Midbrain (tissue), 1 donor: ENCODE measurements at places on chromosomes 2 and 18.

DNA sequence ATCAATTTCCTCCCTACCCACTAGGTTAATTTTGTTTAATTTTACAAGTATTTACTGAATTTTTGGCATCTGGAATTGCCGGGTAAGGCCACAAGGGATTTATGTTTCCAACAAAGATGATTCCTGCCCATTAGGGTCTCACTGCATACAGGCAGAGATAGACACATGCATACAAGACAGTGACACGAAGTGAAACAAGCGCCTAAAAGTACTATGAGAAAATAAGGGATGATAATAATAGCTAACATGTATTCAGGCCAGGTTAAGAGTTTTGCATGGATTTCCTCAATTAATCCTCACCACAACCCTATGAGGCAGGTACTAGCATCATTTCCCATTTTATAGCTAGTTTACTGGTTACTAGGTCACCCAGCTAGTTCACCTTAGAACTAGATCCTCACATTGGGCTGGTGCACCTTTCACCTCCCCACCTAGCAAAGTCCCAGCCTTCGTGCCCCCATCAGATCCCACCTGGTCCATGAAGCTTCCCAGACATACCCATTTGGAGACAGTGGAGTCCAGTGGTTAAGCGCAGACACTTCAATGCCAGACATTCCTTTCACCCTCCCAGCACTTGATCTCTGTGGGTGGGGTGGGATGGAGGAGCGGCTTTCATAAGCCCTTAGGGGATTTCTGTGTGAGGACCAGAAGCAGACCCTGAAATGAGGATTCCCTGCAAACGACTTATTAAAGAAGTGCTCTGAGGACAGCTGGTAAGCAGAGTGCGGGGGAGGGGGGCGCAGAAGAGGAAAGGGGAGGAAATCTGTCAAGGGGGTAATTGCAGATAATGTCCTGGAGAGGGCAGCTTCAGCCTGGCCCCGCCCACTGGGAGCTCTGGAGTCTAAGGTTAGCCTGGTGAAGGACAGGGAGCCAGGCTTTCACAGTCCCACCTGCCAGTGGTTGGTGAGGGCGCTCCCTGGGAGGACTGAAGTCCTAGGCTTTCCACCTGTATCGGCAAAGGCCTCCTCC lies 5.8 kb upstream of the DGUOK start:
- no peak for DNase-seq

- no peak for DNase-seq
These were observed 51.4 kb downstream of the DCDC2C start for GRCh38 chr2:3754795-3755194.

DNA sequence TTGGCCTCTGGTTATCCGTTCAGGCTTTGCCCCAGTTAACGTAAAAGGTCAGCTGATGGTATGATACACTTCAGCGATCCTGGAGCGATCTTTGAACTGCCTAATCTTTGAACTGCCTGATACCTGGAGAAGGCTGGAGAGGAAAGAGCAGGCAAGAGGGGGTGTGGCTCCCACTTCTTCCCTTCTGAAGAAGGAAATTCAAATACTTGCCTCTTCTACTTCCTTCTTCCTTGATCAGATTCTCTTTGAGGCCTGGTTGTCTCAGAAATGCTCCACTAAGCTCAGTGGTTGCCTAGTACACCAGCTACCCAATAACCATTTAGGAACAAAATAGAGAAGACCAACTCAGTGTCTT lies 619 bp downstream of the GALM start:
- DNase-seq: no peak

DNA sequence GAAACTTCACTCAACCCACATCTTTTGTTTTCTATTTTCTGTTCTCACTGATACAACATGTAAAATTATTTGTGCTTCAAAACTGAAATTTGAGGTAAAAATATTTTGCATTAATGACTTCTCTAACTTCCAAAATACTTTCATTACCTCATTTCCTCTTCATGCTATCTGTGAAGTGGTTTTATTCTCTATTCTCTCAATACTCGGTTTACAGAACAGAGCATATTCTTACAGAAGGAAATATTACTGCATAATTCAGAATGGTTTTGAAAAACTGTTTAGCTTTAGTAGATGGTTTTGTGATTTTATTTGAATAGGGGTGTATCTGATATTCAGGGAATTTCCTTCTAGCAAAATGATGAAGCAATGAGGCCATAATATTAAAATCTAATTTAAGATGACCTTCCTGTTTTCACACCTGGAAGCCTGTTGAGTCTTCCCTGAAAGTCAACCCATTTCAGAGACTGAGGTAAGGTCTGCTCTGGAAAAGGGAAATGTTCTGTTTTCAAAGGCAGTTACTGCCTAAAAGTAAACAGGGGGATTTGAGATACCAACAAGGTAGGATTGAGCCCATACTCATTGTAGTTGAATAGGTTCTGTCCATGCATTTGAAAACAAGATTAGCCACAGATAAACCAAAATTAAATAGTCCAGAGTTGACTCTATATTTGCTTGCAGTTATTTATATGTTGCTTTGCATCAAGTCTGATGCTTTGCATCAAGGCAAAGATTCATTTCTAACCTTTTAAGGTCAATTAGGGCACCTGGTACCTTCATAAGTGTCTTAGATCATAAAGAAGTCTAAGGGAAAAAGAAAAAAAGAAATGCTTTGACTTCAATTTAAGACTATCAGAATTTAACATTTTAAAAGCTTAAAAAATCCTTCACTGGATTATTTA lies 50.8 kb upstream of the PEX13 start:
- DNase-seq: no peak

DNA sequence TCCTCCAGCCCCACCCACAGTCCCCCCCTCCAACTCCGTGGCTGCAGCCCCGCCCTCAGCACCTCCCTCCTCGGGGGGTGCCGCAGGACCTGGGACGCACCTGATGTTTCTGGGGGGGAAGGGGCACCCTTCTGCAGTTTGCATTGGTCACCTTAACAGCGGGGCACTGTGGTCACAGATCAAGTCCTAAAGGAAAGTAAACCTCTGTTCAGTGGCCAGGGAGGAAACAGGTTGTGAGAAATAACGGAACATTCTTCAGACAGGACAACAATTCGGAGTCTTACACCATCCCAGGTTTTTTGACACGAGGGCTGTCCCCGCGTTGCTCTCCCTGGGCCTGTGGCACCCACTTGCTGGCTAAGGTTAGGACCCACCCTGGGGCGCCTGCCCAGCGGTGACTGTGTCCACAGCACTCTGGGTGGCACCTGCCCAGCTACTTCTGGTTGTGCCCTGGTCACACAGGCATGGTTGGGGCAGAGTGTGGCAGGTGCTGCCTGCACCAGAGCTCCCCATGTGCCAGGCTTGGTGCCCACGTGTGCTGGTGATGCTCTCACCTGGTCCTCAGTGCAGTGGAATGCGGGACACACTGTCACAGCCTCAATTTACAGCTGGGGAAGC lies 93.5 kb upstream of the OTOS start:
- DNase-seq: no peak

GRCh38 chr2:4135765-4136164 lies 432.4 kb downstream of the DCDC2C start:
- DNase-seq: no peak

DNA sequence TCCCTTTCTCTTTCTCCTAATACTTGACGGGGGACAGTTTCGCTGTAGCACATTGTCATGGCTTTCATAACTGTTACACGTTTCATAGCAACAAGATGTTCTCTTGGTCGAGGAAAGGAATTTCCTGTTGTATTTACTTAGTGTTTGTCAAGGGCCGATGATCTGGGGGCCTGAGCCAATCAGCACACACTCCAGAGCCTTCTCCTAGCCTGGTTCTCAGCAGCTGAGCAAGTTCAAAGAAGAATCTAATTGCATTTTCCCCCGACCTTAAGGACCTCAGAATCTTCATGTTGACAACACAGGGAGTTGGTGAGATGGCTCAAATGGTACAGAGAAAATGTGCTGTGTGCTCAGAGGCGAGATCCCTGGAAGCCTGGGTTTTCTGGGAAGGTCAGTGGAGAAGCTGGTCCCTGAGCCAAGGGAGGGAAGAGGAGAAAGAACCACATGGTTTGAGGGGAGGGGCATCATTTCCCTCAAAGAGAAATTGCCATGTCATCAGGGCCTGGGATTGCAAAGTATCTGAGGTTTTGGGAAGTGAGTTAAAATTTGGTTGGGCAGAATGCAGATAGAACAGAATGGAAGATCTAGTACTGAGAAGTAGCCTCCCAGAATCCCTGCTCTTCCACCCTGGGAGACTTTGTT lies 76.9 kb upstream of the AGAP1 start:
- no peak for DNase-seq

GRCh38 chr2:129061069-129061768 lies 742.6 kb upstream of the HS6ST1 start:
- no peak for DNase-seq

GRCh38 chr2:15797231-15797938 lies 143.0 kb upstream of the MYCN start:
- no peak for DNase-seq

GRCh38 chr2:27652790-27653189 lies 10.6 kb downstream of the SUPT7L start:
- DNase-seq: no peak

GRCh38 chr2:68662466-68662865 lies 19.1 kb downstream of the PROKR1 start:
- DNase-seq: no peak

DNA sequence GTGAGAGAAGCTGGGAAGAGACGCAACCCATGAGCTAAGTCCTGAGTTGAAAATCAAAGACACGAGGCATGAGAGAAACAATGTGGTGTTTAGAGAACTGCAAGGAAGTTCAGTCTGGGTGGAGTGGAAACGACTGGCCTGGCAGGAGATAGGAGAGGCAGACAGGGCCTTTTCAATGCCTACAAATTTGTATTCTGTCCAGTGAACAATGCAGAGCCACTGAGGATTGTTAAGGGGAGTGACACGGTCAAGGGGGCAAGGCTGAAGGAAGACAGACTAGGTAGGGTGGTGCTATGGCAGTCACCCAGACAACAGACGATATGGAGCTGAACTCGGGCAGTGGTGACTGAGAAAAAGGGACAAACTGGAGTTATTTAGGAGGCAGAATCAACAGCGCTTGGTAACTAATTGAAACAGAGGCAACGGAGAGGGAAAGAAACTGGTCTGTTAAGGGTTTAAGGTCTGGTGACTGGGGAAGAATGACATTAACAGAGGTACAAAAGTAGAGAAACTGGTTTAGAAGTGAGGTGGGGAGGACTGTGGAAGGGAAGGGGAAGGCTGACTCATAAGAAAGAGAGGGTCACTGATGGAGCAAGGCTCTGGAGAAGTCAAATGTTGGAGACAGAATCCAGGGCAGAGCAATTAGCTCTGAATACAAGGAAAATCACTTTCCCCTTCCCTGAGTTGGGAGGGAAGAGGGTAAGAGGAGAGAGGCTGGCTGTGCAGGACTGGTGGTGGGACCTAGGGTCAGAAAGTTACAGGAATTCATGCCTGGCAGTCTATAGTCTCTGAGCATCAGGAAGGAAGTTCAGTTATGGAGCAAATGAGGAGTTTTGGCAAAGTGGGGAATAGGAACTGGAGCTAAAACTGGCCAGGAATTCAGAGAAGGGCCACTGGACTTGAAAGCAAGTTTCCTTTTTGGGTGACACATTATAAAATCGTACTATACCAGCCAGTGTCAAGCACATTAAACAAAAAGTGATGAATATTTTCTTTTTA lies 63.4 kb upstream of the CHRNA1 start:
- DNase-seq: no peak

GRCh38 chr2:196944570-196944969 lies 18.1 kb upstream of the PGAP1 start:
- DNase-seq: no peak

GRCh38 chr2:48235076-48235475 lies 294.9 kb upstream of the STON1 start:
- DNase-seq: no peak

- no peak for DNase-seq
These were observed 116.8 kb upstream of the EPC2 start for GRCh38 chr2:148527488-148528340.

GRCh38 chr2:38722271-38723061 lies 28.7 kb downstream of the SRSF7 start:
- DNase-seq: no peak

DNA sequence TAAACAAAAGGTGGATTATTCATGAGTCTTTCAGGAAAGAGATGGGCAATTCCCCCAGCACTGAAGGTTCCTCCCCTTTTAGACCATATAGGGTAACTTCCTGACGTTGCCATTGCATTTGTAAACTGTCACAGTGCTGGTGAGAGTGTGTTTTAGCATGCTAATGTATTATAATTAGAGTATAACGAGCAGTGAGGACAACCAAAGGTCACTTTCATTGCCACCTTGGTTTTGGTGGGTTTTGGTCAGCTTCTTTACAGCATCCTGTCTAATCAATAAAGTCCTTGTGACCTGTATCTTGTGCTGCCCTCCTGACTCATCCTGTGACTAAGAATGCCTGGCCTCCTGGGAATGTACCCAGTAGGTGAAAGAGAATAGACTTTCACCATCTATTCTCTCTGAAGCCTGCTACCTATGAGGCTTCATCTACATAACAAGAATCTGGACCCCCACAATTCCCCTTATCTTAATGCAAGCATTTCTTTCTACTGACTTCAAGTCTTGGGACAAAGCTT lies 148.7 kb downstream of the CABLES1 start:
- no peak for DNase-seq

DNA sequence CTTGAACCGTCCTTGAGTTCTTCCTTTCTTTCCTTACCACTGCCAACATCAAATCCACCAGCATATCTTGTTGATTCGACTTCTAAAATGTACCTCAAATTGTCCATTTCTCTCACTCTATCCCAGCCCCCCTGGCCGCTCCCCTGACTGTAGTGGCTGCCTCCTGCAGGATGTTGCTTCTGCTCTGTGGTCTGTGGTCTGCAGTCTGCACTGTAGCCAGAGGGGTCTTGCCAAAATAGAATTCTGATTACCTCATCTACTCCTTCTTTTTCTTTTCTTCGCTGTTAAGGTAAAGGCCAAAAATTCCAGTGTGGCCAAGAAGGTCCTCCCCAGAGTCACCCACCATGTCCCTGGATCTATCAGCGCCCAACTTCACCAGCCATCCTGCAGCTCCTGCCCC lies 79.5 kb upstream of the ALPP start:
- DNase-seq: no peak

DNA sequence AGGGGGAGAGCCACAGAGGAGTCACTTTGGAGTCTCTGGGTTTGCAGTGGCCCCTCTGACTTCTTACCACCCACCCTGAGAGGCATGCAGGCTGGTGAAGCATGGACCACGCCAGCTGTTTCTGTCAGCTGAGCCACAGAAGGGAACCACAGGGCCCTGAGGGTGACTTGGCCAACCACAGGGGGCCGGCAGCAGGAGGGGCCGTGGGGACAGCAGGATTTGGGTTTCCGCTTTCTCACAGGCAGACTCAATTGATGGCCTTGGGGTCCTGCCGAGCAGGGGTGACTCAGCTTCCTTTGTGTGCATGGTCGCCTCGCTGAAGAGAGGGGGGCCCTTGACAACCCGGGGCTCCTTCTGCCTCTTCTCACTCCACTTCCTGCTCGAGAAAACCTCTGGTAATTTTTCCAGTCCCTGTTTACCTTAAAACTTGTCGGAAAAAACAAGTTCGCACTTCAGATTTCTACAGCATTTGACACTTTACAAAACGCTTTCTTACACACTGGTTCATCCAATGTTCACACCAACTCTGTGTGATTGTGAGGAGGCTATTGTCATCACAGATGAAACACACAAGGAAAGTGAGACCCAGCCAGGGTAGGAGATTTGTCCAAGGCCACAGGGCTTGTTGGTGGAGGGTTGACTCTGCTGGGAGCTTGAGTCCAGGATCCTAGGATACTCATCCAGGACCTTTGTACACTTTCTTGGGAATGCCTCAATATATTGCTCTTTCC lies 311.2 kb downstream of the LPIN1 start:
- DNase-seq: no peak
